ENCODE measurements at places on chromosomes 1 and 21.
A peak's percentile ranks its signal among the peaks of the same experiment; 100 is the strongest.

DNA sequence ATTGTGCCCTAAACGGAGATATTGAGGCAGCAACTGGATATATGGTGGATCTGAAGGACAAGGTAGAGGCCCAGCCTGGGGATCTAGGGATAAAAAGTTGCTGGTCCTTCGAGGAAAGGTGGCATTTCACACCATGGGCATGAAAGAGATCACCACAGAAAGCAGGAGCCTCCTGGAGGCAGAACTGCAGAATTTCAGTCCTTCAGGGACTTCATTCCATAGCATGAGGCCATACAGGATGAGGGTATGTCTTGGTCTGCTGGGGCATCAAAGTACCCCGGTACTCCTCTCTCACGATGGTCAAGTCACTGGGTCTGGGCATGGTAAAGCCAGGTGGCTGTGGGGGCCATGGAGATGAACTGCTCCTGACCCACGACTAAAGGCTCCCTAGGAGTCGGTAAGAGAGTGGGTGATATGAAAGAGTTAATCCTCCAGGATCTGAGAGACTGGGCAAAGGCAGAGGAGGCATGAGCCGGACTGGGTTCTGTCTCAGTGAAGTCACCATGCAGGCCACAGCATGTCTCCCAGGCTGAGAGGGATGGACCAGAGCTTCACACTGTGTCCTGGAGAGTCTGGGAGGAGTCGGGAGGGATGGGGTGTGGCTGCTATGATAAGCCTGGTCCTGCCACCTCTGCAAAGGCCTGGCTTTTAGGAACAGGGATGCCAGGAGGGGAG is 5.8 kb upstream of the SPRR5 start:
- DNase-seq, result no peak

- peak; percentile 26 for DNase-seq
Observed at GRCh38 chr1:100075773-100076172, 57.0 kb downstream of the SASS6 start.

GRCh38 chr1:85224734-85225623 is 24.2 kb upstream of the SYDE2 start:
- no peak for DNase-seq

- DNase-seq, result no peak
Observed at GRCh38 chr1:111735321-111735720, 3.9 kb downstream of the INKA2 start.

DNA sequence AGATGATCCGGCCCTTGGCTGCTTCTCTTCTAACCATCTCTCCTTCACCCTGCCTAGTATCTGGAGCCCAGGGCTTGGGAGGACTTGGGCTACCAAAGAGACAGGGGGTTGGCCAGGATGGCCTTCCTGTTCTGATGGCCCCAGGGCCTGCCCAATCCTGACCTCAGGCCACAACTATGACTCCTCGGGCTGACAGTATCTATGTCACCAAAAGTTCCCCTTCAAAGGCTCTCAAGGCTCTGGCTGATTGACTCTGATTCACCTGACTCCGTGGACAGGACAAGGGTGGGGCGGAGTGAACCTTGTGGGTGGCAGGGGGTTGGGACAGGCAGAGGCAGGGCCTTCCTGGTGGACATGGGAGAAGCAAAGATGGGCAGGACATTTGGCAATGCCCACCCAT is 12.7 kb downstream of the MEF2D start:
- DNase-seq, result peak; percentile 63

DNA sequence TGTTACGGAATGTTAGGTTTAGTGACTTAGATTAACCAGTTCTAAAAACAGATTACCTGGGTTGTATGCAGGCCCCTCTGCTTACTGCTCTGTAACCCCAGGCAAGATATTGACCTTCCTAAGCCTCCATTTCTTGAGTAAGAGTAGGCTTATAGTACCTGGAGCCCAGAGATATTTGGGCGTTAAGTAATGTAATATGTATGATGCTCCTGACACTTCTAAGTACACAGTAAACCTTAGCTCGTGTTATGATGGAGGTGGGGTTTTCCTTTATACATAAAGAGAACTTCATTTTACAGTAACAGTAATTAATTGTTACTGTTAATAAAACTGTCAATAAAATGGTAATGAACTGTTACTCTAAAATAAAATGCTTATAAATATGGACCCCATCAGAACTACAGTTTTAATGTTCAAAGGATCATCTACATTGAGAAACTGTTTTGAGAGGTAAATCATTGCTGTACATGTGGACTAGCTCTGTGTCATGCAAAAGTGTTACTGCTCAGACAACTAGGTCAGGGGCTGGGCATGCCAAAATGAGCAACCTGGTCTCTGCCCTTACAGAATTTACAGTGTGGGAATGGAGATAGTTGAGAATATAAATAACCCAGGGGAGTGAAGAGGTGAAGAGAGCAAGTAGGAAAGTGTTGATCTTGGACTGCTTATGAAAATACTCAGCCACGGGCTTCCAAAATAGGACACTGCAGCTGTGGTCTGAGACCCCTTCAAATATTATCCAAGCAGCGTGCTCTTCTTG is 26.6 kb downstream of the LRRC8C start:
- peak; percentile 31 for DNase-seq
